ENCODE measurements at places on chromosomes 3 and 15.

DNA sequence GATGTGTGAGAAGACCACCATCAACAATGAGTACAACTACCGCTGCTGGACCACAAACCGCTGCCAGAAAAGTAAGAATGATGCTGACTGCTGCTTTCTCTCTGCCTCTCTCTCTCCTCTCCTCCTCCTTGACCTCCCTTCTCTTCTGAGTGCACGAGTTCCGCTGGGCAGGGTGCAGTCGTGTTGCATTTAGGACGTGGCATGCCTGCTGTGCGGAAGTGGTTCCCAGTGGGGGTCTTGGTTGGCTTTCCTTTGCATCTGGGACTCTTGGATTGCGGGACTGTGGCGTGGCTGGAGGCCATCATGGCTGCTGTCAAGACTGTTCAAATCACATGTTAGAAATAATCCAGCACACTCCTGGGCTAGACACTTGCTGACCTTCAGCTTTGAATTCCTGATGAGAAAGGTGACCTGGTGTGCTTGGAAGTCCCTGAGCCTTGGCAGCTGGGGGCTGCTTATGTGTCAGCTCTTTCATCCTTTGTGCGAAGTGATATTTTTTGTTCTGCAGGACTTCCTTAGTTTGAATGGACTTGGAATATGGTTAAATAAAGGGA, 59.8 kb downstream of the IGF1R start:
- DNase-seq = no peak

DNA sequence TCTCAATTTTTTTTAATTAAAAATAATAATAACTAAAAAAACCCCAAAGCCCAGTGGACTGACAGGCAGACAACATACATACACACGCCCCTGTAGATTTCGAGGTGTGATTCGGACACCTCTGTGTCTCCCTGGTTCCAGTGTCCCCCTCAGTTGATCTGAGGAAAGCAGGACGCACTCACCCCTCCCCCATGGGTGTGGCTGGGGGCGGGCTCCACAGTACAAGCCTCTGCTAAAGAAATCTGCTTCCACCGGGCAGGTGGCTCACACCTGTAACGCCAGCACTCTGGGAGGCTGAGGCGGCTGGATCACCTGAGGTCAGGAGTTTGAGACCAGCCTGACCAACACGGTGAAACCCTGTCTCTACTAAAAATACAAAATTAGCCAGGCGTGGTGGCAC, 33.8 kb upstream of the BLM start:
- no peak for DNase-seq

DNA sequence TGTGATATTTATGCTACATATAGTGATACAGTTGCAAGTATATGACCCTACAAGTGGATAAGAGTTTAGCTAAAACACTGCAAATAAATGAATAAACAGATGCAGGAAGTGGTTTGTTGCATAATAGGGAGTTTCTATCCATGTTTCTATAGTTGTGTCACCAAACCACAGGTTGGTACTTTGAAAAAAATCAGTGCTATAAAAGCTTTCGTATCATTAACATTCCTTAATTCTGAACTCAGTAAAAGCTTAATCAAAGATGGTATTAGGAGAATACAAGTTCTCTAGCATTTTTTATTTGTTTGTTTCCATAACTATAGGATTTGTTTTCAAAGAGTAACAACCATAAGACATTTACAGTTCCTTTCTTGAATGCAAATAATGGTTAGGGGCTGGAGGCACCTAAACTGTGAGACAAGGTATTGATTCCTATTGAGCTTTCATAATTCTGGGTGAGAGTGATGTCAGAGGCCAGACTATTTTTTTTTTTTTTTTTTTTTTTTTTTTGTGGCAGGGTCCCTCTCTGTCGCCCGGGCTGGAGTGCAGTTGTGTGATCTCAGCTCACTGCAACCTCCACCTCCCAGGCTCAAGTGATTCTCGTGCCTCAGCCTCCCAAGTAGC, 29.6 kb downstream of the CPOX start:
- DNase-seq = peak; percentile 49

- DNase-seq = no peak
Measured at GRCh38 chr3:185732782-185733181, 92.1 kb downstream of the IGF2BP2 start.

DNA sequence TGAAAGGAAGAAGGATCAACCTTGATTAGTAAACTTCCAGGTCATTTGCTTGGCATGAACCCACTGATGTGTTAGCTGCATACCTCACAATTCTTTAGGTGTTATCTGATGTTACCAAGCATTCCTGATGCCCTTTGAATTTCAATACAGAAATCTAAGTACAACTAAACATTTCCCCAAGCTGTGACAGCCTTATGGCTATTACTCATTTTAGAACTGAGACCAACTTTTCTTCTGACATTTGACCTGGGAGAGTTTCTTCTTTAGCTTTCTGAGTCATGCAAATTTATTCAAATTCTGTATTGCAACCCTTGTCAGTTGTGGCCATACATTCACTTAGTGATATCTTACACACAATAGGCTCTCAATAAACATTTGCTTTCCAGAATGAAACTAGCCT, 124.3 kb downstream of the TIGIT start:
- DNase-seq = no peak

DNA sequence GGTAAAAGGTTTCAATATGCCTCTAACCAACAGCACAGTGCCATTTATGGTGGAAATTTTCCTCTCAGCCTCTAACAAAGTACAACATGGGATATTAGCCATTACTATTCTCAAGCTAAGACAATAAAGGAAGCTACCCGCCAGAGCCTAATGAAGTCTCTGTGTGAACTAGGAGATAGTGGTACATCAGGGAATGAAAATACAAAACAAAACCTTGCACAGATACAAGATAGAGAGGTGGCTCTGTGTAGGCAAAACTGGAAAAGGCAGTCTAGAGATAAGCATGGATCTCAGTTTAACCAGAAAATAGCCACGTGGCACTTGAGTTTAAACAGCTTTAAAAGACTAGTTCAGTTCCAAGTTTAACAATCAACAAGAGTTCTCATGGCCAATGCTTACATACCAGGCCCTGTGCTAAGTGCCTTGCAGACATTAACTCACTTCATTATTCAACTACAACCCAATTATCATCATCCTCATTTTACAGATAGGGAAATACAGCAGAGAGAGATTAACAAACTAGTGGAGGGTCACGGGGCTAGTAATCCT, 279.3 kb downstream of the IGSF11 start:
- no peak for DNase-seq

- no peak for DNase-seq
Measured at GRCh38 chr3:9859530-9860025, 15.8 kb upstream of the RPUSD3 start.

- DNase-seq = no peak
Measured at GRCh38 chr3:123687286-123687685, 102.4 kb upstream of the HACD2 start.

DNA sequence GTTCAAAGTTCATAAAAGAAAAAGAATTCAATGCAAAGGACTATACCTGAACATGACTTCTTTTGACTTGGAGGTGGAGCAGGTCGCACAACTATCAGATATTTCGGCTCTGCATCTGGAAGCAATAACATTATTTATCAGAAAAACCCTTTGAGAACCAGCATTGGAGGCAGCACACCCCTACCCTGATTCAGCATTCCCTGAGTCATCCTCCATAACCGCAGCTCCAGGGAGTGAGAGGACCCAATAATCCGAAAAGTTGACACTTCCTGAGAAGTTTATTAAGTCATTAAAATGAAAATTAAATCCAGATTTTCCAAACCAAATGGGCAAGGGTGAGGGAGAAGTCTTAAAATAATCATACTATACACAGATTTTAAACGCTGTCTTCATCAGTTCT, 90.6 kb downstream of the ABI3BP start:
- DNase-seq = no peak

- no peak for DNase-seq
Measured at GRCh38 chr3:33915796-33916546, 117.5 kb downstream of the PDCD6IP start.

- peak; percentile 50 for DNase-seq
Measured at GRCh38 chr3:187954873-187955586, 198.9 kb upstream of the LPP start.

- DNase-seq = no peak
Measured at GRCh38 chr3:172476347-172476746, 28.1 kb upstream of the GHSR start.

DNA sequence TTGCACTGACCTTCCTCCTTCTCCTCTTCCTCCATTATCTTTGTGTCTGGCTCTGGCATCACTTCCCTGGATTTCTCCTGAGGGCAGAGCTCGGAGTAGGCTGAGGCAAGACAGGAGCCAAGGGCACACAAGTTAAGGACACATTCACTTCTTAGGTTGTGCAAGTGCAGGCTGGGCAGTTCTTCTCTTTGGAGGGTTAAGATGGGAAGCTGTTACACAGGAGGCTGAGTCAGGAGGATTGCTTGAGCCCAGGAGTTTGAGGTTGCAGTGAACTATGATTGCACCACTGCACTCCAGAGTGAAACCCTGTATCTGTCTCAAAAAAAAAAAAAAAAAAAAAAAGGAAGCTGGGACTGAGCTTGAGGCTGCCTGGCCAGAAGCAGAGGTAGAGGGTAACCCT, 176.2 kb upstream of the ANKRD28 start:
- DNase-seq = no peak

- no peak for DNase-seq
Measured at GRCh38 chr3:156761007-156761406, 65.1 kb upstream of the LEKR1 start.

- DNase-seq = no peak
Measured at GRCh38 chr3:24494618-24495325, at the start of gene THRB. THRB (minus strand) TSS chr3:24494850.

- no peak for DNase-seq
Measured at GRCh38 chr15:86255247-86255646, 175.6 kb downstream of the AGBL1 start.

DNA sequence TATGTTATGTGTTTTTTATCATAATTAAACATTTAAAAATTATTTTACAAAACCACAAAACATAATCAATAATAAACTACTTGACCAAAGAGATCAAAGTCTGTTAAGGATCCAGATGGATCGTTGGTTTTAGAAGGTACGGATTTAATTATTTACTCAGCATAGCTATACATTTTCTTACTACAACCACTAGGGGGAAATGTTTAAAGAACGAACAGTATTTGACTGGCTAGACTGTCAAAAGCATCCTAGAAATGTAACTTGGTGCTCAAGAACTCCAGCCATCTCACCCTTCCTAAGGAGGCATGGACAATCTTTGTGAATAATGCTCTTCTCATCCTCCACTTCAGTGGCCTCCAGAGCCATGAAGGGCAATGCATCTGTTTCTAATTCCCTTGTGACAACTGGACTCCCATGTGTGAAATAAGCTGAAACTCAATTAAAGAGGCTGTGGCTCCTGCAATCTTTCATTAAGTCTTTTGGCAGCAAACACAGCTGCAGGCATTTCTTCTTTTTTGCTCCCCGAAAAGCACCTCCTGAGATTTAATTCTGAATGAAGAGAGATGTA, 94.7 kb upstream of the TUSC7 start:
- no peak for DNase-seq

- no peak for DNase-seq
Measured at GRCh38 chr3:98826126-98826525, 63.0 kb downstream of the ST3GAL6 start.

DNA sequence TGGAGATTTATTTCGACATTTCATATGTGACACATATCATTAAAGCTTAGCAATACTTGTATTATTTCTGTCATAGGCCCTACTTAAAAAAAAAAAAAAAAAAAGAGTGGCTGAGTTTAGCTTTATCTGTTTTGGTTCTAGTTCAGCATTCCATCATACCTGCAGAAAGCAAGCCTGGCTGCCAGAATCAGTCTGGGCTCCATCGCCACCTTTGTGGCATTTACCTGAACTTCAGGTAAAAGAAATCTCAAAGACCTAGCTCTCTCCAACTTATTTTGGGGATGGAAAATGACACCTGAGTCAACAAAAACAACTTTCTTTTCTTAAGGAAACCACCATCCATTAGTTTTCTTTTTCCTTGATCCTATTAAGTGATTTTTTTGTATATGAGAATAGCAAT, 82.1 kb downstream of the NEK10 start:
- no peak for DNase-seq

- no peak for DNase-seq
Measured at GRCh38 chr3:12773030-12773709, 14.1 kb upstream of the TMEM40 start.

DNA sequence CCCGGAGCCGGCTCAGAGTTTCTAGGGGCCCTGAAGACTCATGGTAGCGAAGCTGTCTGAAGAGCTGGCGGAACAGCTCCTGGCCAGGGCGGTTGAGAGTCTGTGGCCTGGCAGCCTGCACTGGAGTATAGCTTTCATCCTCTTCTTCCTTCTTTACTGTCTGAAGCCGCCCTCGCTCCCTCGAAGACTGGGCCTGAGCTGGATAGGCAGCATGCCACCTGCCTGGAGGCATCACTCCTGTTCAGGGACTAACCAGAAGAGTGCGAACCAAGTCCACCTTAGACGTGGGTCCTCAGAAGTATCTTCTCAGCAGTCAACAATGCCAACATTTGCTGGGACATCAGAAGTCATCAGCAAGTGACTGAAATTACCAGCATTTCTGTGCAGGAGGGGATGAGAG, 22.2 kb downstream of the ZNF445 start:
- no peak for DNase-seq

DNA sequence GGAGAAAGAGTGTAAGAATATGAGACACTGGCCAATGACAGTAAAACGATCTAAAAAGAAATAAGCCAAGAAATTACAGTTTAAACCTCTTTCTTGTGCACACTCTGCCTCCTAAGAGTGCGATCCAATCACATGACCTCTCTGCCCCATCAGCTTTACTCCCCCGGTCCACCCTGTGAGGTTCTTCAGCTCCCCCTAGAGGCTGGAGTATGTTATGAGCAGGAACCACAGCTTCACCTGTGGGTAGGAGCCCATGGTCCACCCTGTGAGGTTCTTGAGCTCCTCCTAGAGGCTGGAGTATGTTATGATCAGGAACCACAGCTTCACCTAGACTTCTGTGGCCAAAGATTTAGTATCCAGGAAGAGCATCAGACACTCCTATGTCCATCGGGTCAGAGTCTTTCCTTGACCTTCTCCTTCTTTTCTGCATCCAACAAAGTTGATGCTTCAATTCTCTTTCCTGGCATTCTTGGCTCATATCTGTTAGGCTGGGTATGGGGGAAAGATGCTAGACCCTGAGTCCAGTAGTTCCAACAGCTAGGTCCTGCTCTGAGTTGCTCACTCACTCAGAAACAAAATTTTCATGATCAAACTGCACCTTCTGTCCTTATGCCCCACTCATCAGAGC, 164.0 kb downstream of the MINAR1 start:
- no peak for DNase-seq
